ENCODE measurements at places on chromosomes 3 and 15.

DNA sequence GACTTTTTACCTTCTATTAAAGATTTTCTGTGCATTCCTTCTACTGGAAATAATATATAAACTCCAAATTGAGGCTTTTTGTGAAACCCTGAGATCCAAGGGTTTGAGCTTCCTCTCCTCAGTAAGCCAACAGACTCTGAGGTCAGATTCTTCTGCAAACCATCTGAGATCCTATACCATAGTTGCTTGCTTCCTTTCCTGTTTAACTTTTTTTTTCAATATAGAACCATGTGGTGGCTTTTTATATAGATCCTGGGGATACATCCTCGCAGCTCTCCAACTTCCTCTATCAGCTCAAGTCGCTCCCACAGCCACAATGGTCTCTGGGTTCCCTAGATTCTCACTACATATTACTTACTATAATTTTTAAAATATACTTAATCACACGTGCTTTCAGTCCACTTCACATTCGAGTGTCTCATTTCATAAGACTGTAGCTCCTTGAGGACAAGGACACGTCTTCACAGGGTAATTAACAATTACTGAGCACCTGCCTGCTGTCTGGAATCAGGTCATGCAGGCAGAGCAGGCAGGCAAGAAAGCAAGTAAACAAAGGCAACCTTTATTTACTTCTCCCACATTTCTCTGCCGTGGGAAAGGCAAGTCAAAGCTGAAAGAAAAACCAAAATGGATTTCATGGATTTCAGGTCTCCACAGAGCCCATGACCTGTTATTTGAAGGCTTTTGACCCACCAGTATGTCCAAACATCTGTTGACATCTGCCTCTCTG lies 941.5 kb downstream of the FHIT start:
- DNase-seq: no peak

- DNase-seq: no peak
These were observed 123.1 kb upstream of the STRIT1 start for GRCh38 chr3:155416500-155417118.

DNA sequence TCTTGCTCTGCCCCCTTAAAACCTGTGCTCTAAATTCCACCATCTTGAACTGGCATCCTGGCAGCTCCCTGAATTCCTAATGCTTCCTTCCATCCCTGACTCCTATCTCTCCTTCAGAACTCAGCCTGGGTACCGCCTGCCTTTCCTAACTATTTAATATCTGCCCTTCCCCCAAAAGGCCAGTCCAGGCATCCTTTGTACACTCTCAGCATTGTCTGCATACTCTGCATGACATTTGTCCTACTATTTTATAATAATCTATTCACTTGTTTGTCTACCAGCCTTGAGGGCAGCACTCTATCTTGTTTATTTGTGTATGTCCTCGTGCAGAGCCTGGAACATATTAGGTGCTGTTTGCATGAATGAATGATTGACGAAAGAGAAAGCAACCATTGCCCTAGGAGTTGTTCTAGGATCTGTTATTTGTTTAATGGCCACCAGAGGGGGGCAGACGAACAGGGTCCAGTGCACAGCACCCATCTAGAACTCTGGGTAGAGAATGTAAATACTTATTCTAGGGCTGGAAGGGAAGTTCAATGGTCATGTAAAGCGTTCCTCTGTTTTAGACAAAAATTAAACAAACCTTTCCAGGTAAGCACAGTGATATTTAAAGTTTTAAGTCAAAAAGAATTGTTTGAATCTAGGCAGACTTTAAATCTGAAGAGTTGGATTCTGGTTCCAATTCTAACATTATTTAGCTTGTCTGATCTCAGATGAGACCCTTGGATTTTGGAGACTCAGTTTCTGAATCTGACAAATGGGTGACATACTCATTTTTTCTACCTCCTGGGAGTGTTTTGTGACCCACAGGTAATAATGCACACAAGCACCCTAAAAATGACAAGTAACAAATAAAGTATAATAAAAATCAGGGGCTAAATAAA lies 125.8 kb upstream of the GALNT15 start:
- DNase-seq: no peak

- no peak for DNase-seq
These were observed 92.6 kb downstream of the FHIT start for GRCh38 chr3:61158667-61159066.

DNA sequence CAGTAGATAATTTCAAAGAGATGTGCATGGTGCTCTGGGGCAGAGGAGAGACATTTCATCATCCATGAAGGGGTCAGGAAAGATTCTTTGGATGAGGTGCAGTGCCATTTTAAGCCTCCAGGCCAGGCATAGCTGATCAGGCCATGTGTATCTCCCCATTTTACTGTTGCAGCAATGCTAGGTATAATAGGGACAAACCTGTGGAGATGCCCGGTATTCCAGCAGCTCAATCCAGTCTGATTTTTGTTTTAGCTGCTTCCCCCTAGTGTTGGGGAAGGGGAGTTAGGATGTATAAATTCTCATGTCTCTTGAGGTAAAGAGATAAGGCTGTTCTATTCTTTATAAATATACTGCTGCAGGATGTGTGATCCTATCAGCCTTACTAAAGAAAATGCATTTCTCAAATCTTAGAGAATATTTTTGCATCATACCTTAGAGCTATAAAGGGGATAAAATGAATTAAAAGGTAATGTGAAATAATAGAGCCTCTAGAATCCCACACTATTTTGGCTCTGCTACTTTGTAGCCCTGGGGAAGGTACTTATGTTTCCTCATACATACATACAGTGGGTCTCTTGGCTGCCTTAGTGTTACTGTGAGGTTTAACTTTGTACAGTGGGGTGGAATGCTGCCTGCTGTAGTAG lies 5.2 kb downstream of the CDV3 start:
- DNase-seq: no peak

DNA sequence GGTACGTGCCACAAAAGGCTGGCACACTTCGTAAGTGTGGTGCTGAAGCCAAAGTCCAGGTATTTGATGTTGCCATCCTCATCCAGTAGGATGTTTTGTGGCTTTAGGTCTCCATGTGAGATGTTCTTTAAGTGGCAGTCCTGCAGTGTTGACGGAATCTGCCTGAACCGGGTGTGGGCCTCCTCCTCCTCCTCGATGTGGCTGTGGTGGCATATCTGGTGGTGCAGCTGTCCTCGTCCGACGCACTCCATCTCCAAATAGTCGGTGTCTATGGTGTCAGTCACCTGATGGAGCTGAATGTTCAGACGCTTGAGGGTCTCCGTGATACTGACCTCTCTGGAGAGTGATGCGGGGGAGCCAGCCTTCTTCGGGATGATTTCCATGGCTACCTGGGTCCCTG lies 30.5 kb upstream of the ACAD9 start:
- DNase-seq: no peak

DNA sequence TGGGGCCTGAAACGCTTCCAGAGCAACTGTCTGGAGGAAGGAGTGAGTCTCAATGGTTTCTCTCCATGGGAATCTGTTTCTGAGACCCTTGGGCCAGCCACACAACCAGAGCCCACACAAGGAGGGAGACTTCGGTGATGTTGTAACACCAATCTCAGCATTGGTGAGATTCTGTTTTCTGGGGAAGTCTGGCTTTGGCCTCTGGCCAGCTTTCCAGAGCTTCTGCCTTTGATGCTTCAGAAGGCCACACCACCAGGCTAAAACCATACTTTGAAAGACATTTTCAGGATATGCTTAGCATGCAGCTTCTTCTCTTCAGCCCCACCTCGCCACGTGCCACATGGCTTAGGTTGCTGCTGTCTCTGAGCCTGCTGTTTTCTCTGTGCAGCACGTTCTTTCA lies 3.6 kb upstream of the EEFSEC start:
- DNase-seq: no peak

DNA sequence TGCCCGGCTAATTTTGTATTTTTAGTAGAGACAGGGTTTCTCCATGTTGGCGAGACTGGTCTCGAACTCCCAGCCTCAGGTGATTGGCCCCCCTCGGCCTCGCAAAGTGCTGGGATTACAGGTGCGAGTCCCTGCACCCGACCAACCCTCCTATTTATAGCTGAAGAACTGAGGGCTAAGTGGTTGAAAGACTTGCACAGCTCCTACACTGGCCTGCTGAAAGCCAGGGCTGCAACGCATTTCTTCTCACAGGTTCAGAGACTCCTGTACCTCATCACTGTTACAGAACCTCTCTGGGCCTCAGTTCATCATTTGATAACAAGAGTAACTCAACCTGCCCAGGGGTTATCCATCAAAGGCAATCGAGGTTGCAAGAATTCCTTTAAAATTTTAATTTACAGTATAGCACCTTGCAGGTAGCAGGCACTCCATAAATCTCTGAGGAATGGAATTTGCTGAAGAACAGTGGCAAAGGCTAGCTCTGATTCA lies 626.5 kb upstream of the TBL1XR1 start:
- no peak for DNase-seq

DNA sequence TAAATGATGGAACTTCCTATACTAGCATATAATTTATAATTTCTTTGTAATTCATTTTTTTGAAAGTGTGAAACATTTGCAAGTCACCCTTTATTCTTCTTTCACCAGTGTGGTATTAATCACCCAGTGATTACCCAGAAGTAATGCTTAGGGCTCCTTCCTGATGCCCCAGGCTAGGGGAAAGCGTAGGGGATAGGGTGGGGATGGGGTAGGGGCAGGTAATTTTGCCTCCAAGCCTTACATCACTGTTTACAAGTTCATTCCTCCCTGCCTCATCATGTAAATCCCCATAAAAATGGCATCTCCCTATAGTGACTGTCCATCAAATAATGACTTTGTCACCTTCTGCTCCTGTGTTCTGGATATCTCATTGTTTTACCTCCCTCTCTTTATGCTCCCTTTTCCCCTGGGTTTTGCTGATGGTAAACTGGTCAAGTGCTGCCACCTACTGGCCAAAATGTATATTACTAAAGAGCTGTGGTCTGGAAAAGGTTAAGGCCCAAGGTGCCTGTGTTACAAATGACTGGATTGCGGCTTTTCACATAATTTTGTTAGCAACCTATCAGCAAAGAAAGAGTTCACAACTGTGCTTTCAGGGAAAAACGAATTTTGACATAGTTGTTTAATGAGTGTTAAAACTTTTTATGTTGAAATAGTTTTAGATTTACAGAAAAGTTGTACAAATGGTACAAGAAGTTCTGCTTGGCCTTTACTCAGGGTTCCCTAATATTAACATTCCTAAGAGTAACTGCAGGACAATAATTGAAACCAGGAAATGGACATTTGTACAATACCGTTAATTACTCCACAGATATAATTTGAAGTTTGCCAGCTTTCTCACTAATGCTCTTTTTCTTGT lies 54.7 kb downstream of the ONECUT1 start:
- no peak for DNase-seq
